ENCODE measurements at places on chromosomes 7 and 10. TPM values are rescaled to one million over a fixed set of nuclear protein-coding genes. Genes with fewer than 3 reads are reported as not detected.

The OR2A1 gene
- total RNA-seq: not detected

The EVX1 gene
- total RNA-seq: not detected

The RELN gene
- total RNA-seq: 0.21 TPM

The VPS37D gene
- total RNA-seq: 2.6 TPM

The CCDC7 gene
- 9.6 TPM for total RNA-seq

The TMEM196 gene
- total RNA-seq: not detected

The PAX4 gene
- total RNA-seq: not detected

The PLXDC2 gene
- total RNA-seq: 3.4 TPM

The ABCB4 gene
- not detected for total RNA-seq

The SVOPL gene
- not detected for total RNA-seq

The DLG5 gene
- 25.8 TPM for total RNA-seq

The TAS2R3 gene
- total RNA-seq: 1.4 TPM

The HACD1 gene
- 33.0 TPM for total RNA-seq

The MYH16 gene
- total RNA-seq: under 0.01 TPM

The CYP2C8 gene
- not detected for total RNA-seq

The CEP55 gene
- total RNA-seq: 2.3 TPM

Data from tracheal epithelial cell (primary cell).